ENCODE measurements at places on chromosomes 12 and 14. TPM values are rescaled to one million over a fixed set of nuclear protein-coding genes. Genes with fewer than 3 reads are reported as not detected.

The CELA1 gene
- not detected for total RNA-seq

The KERA gene
- not detected for total RNA-seq

The MUCL1 gene
- not detected for total RNA-seq

The EVL gene
- total RNA-seq = 23.0 TPM

The DTX3 gene
- total RNA-seq = 19.8 TPM

The KCNK13 gene
- total RNA-seq = 0.11 TPM

The CNPY2 gene
- 120 TPM for total RNA-seq

The RNF212B gene
- total RNA-seq = not detected

The NXPH4 gene
- 4.1 TPM for total RNA-seq

The ESYT1 gene
- total RNA-seq = 68.2 TPM

The RFLNA gene
- 0.06 TPM for total RNA-seq

The RESF1 gene
- total RNA-seq = 20.9 TPM

The PYGL gene
- 134 TPM for total RNA-seq

The NPFF gene
- total RNA-seq = not detected

The RNASE7 gene
- total RNA-seq = not detected

The HOTAIR gene
- total RNA-seq = 0.09 TPM

The ZFHX2 gene
- 1.2 TPM for total RNA-seq

The MANSC1 gene
- 3.9 TPM for total RNA-seq

The CD69 gene
- not detected for total RNA-seq

The AACS gene
- total RNA-seq = 18.5 TPM

The DUSP6 gene
- total RNA-seq = 8.6 TPM

The EML5 gene
- 0.76 TPM for total RNA-seq

The SOAT2 gene
- total RNA-seq = 0.18 TPM

The ARHGAP9 gene
- total RNA-seq = 0.36 TPM

The PLEKHG3 gene
- total RNA-seq = 50.8 TPM

The ENDOU gene
- not detected for total RNA-seq

The TBC1D30 gene
- 1.5 TPM for total RNA-seq

The AQP5 gene
- total RNA-seq = not detected

The B3GNT4 gene
- 0.54 TPM for total RNA-seq

The GPX2 gene
- 199 TPM for total RNA-seq

The NKX2-1 gene
- 0.03 TPM for total RNA-seq

The USP5 gene
- 77.6 TPM for total RNA-seq

The GLI1 gene
- total RNA-seq = 9.3 TPM

The KRT72 gene
- not detected for total RNA-seq

The DACT1 gene
- 0.50 TPM for total RNA-seq

The CCDC59 gene
- 55.6 TPM for total RNA-seq

The RPL10L gene
- total RNA-seq = not detected

The CLEC4D gene
- total RNA-seq = not detected
